ENCODE measurements at places on chromosomes 16 and 17.

DNA sequence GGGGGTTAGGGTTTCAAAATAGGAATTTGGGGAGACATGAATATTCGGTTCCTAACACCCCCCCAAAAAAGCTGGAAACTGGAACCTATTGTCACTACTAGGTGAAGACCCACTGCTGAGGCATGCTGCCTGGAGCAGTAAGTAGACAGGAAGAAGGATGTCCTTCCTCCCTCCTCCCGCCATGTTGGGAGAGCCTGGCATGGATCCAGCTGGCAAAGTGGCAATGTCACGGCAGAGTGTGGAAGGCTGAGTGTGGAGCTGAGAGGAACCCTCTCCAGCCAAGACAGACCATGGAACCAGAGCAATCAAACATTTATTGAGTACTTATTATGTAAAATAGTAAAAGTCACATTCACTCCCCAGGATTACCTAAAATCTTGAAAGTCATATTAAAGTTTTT lies 49.0 kb downstream of the CCDC182 start:
- no peak for DNase-seq

DNA sequence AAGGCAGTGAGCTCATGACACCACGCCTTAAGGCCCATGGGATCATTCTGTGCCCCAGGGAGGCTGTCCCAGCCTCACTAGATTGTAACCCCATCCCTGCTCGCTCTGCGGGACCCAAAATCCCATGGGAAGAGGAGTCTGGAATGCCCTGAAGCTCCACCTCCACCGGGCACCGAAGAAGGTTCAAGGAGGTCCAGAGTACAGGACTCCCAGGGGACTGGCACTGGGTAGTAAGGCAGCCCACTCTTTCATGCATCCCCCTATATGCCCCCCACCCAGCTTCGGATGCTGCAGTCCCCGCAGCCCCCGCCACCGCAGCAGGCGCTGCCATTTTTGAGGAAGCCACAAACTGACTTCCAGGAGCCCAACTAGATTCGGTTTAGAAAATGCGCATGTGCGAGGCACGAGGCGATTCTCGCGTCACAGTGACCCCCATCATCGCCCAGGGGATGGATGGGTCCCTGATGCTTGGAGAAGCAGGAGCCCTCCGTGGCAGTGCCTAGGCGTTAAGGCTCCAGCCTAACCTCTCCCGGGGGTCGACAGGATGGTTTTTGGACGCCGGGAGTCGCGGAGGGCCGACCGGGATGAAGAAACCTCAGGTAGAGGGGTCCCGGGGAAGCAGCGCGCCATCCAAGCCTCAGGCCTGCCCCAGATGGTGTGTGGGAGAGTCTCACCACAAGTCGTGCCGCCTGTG lies 1681.0 kb downstream of the TP53TG3F start:
- no peak for DNase-seq

- DNase-seq = no peak
Measured at GRCh38 chr16:27138257-27138656, 65.1 kb upstream of the KDM8 start.

DNA sequence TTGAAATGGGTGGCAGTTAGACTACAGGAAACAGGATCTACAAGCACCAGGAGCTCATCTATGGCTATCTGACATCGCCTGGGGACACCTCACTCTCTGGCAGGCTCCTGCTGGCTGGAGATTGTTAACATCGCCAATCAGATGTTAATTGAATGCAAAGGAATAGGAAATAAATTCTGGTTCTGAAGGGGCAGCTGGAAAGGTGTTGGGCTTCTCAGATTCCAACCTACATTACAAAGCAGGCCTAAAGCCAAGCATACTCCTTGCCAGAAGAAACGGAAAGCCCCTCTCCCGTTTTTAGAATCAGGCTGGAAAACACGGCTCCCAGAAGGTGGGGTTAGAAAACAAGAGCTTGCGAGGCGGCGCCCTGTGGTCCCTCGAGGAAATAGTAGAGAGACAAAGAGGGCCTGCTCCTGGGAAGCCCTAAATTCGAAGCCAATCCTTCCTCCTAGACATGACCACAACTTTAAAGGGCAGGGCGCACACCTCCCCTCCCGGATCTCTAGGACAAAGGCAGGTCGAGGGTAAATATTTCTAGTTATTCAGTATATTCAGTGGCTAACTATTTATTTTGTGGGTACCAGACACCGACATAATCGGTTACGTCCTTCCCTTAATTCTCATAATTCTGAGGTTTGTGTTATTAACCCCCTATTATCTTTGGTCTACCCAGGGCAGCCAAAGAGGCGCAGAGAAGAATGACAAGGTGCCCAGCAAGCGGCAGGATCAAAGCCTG lies 763 bp upstream of the TOM1L1 start:
- no peak for DNase-seq

DNA sequence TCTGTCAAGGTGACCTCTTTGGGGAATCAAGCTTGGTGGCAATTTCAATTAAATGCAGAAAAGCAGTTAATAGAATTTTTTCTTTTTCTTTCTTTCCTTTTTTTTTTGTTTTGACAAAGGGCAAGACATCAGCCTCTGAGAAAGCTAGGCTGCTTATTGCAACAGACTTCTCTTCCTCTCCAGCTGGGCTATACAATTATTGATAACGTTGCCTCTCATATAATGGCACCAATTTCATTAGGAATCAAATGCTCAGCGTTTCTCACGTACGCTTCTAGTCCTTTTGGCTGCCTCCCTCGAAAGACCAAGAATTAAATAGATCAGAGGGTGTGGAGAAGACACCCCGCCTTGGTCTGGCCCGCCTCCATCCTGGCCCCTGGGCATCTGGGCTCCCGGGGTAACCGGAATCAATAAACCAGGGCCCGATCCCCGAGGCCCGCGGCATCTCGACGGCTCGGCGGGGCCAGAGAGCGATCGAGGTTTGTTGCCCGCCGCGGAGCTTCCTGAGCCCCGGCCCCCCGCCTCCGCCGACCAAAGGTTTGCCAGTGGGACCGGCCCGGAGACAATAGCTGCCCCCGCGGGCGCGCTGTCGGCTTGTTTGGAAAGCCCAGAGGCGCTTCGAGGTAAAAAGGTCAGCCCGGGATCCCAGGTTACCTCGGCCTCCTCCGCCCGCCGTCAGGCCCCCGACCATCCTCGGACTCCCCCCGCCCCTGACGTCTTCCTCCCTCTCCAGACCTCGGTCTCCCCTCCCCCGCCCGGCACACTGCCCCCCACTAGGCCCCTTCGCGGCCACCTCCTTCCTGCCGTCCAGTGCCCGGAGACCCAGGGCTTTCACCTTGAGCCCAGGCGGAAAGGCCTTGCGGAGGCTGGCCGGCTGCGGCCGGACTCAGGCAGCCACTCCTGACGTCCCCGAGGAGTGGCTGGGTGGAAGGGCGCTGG lies 3.9 kb downstream of the HOXB1 start:
- DNase-seq = no peak

Measured in activated T-helper 9 cell treated with anti-CD3 and anti-CD28 coated beads, Interleukin-2, amount 50 U/mL, for 16 hours (primary cell).